Uterus (tissue), 4 donors: ENCODE measurements at places on chromosomes 3 and 15. TPM values are rescaled to one million over a fixed set of nuclear protein-coding genes. Genes with fewer than 3 reads are reported as not detected.

MFSD1 gene
- total RNA-seq = 152 TPM

KBTBD13 gene
- total RNA-seq = 0.21 TPM

GRCh38 chr15:22902046-22902445 lies 63.6 kb downstream of the NIPA2 start:
- no peaks in the 10 kb centered on the region for H3K27me3 ChIP-seq
- no peak overlapping the region for H3K4me3 ChIP-seq
- no peak overlapping the region for H3K27ac ChIP-seq

DNA sequence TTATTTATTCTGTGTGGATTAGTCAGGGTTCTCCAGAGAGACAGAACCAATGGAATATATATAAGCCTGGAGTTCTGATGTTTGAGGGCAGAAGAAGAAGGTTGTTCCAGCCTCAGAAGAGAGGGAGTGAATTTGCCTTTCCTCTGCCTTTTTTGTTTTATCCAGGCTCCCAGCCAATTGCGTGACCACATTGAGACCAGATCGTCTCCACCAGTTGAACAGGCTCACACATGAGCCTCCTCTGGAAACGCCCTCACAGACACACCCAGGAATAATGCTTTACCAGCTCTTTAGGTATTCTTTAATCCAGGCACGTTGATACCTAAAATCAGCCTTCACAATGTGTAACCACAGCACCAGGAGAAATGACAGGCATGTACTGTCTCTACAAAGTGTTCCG lies 923.1 kb downstream of the TBL1XR1 start:
- no peaks in the 10 kb centered on the region for H3K4me1 ChIP-seq
- no peaks in the 10 kb centered on the region for H3K36me3 ChIP-seq
- no peaks in the 10 kb centered on the region for H3K27me3 ChIP-seq
- no peak for DNase-seq
- H3K27ac ChIP-seq = no peak overlapping the region
- no peak overlapping the region for H3K4me3 ChIP-seq

DNA sequence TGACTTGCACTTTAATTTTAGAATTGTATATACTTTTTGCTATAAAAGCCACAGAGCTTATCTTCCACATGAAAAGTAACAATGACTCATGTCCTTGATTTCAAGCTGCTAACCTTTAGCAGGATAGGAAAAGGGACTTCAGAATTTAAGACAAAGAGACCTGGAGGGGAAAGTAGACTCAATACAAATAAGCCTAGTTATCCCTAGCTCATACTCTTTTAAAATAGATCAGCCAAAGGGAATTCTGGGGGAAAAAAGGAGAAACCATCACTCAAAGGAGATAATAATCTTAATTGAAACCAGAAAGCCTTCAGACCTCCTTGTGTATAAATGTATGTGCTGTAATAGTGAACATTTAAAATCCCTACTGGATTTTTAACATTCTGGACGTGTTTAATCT lies 930.3 kb downstream of the NTRK3 start:
- H3K27ac ChIP-seq = no peak overlapping the region
- H3K27me3 ChIP-seq = no peaks in the 10 kb centered on the region
- H3K4me3 ChIP-seq = no peak overlapping the region
- H3K4me1 ChIP-seq = no peaks in the 10 kb centered on the region
- no peaks in the 10 kb centered on the region for H3K36me3 ChIP-seq
